Midbrain (tissue), 1 donor: ENCODE measurements at places on chromosomes 5 and 9.

- DNase-seq: no peak
Observed at GRCh38 chr5:84642324-84642723, 257.6 kb upstream of the EDIL3 start.

GRCh38 chr9:99466781-99467180 is 244.7 kb downstream of the SEC61B start:
- no peak for DNase-seq

DNA sequence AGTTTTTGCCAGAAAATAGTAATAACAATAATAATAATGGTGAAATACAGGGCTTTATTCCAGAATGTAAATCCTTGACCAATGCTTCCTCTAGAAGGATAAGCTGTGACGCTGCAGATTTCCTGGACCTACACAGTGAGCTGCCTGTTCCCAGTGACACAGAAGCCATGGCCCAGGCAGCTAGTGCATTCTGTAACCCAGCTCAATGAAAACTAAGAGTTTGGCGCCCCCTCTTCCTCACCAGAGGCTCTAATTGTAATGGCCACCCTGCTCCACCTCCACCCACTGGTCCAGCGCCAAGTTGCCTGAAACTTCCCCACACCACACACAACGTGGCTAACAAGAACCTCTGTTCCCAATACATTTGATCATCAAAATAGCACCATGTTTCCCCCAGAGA is 248.1 kb downstream of the CETN3 start:
- peak; percentile 10 for DNase-seq

- DNase-seq: no peak
Observed at GRCh38 chr5:165508286-165508685, 2002.9 kb downstream of the MAT2B start.

- no peak for DNase-seq
Observed at GRCh38 chr5:173441053-173441628, 112.9 kb upstream of the STC2 start.

DNA sequence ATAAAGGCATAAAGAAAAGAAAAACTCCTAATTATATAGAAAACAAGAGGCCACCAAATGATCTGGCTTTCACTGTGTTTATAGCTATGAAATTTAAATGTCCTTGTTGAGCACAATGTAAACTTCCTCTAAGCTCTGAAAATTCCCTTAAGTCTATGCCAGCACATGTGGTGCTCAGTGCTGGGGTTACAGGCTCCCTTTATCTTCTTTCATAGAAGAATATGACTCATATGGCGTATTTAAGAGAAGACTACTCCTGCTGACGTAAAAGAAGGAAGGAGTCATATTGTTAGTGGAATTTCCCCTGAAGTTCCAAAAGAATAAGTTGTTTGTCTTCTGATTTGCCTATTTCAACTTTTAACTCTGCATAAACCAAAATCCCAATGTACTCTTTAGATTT is 30.4 kb downstream of the RNF145 start:
- no peak for DNase-seq

DNA sequence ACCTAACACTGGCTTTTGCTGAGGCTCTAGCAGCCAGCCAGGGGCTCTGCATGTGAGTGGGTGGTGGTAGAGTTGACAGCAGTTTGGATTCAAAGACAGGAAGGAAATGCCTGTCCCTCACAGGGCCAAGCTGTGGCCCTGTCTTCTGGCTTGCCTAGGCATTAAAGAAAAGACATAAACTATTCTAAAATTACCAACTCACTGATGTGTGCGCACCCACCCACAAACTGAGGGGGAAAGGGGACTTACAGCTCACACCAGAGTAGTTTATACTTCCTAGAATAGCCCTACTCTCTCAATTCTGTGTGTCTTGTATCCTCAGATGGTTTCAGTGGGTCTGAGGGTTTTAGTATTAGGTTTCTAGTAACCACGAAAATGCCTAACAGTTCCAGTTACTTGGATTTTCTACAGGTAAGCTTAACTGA is 18.3 kb upstream of the IL13 start:
- DNase-seq: no peak

- no peak for DNase-seq
Observed at GRCh38 chr9:6047020-6047419, 31.6 kb upstream of the RANBP6 start.

- no peak for DNase-seq
Observed at GRCh38 chr5:107303171-107303968, 367.4 kb downstream of the EFNA5 start.

DNA sequence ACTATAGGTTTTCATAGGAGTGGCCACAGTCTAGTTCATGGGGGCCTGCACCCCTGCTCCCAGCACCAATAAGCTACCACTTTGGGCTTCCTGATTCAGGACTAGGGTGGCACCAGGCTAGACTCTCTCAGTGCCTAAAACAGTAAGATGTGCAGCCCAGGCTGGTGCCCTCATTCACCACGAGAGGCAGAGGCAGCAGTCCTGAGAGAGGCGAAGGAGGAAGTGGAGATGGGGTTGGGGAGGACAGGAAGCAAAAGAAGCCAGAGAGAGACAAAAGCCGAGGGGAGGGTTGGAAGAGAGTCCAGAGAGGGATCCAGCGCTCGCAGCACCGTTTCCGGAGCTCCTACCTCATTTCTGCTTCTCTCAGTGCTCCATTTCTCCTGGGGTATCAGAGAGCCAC is 180.9 kb downstream of the MED10 start:
- DNase-seq: no peak
